ENCODE measurements at places on chromosomes 16 and 17.

DNA sequence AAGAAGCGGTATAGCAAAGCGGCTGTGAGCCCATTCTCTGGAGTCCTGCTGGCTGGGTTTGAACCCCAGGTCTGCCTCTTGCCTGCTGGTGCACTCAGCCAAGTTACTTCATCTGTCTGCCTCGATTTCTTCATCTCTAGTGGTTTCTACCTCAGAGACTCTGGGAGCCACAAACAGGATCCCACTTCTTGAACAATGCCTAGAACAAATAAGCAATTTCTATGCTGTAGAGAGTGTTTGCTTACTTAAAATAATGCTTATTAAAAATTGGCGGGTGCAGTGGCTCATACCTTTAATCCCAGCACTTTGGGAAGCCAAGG lies 75.5 kb downstream of the CMIP start:
- DNase-seq: no peak

DNA sequence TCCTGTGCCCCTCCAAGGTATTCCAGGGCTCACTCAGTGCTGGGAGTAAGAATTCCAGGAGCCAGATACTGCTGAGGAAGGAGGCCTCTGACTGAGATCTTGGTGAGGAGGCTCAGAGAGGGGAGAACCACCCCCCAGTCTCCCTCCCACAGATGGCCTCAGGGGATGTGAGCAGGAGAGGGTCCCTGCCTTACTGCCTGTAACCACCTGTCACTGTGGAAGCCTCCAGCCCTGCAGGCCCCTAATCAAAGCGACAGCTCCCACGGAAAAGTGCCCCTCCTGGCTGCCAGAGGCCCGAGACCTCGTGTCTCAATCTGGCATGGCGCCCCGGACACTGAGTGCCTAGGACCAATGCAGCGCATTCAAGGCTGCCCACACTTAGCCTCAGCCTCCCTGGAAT lies 7.7 kb upstream of the C17orf113 start:
- DNase-seq: no peak

DNA sequence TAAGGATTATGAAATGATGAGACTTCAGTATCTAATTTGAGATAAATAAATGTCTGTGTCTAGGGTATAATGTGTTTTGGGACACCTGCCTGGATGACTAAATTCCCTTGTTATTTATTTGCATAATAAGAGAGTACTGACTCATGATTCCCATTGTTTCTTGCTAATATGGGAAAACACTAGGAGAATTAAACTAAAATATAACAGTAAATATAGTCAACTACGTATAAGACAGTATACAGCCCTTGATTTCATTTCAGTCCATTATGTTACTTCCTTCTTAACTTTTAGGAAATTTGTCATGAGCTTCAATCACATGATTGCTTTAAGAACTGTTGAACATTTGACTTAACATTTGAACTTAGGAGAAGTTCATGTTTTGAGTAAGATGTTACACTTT lies 62.4 kb downstream of the VMP1 start:
- DNase-seq: no peak

- DNase-seq: no peak
Measured at GRCh38 chr17:82984751-82985427, 94.5 kb upstream of the METRNL start.

GRCh38 chr16:47713225-47713595 lies 252.1 kb downstream of the PHKB start:
- DNase-seq: no peak

GRCh38 chr16:88978608-88979346 lies 1.8 kb upstream of the CBFA2T3 start:
- DNase-seq: no peak

DNA sequence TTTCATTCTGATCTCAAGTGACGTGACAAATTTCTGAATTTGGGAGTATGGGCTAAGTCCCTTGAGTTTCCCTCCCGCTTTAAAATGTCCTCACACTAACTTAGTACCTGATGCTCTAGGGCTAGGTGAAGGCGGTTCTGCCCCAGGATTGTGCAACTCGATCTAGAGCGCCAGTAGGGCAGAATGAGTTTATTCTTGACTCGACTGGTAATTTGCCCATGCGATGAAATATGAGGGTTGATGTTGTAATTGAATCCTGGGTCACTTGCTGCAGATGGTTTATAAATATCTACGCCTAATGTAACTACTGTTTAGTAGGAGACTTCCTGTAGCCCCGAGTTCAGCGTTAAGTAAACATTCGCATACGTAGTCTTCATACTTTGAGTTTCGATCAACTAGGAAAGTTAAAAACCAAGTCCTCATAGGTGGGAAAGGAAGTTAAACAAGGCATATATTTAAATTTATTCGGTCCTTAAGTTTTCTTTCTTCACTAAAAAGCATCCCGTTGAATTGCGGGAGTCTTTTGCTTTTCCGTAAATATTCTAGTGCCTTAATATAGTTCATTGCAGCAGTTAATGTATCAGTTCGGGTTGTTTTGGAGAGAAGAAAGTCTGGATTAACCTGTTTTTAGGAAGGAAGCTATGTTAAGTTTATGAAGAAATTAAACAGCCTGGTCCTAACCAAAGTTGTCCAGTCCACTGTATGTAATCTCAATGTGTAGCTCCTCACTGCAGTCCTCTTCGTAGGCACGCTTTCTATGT lies 1.6 kb downstream of the CTCF start:
- DNase-seq: no peak

DNA sequence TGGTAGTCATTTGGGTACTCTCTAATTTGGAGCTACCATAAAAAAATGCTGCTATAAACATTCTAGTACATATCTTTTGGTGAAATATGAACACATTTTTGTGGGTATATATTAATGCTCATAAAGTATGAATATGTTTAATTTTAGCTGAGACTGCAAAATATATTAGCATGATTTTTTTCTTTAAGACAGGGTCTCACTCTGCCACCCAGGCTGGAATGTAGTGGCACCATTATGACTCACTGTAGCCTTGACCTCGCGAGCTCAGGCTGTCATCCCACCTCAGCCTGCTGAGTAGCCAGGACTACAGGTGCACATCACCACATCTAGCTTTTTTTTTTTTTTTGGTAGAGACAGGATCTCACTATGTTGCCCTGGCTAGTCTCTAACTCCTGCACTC lies 371.7 kb downstream of the SOX9 start:
- DNase-seq: no peak

- DNase-seq: no peak
Measured at GRCh38 chr16:11734025-11734652, 8.5 kb downstream of the TXNDC11 start.

DNA sequence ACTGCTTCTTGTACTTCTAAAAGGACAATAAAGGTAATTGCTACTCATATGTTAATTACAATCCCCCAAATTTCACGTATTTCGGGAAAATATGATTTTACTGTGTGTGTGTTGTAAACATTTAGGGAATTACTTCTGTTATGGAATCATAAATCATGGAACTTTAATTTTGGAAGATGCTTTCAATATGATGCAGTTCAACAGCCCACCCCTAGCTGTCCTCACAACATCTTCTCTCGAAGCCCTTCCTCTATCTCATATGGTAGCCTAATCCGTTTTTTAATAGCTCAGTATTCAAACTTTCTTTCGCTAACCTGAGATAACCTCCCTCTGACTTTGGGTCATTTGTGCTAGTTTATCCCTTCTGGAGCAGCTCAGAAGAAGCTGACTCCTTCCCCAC lies 78.4 kb downstream of the ANKFN1 start:
- DNase-seq: no peak

- DNase-seq: no peak
Measured at GRCh38 chr17:12118617-12119016, 97.9 kb downstream of the MAP2K4 start.

DNA sequence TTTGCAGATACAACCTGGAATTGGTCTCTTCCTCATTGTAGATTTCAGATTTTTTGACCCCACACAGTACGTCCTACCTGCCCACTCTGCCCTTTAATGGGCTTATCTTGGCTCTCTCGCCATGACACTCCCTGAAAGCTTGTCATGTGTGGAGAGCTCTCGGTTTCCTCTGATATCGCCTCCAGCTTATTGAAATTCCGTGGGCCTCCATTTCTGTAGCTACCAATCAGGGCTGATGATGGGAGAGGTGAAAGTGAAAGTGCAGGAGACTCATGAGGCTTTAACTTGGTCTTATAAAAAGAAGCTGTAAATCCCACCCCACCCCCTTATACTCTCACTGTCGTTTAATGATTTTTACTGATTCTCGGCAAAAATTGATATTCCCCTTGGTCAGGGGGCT lies 17.7 kb downstream of the HOXB1 start:
- DNase-seq: no peak

GRCh38 chr16:77894162-77894561 lies 105.8 kb downstream of the VAT1L start:
- DNase-seq: no peak

All from stimulated activated CD4-positive, alpha-beta T cell treated with anti-CD3 and anti-CD28 coated beads, TNF-alpha, amount 100 ng/mL, for 4 hours (primary cell).